ENCODE measurements at places on chromosomes 4 and X.

- no peak for DNase-seq
These were observed 834.0 kb downstream of the C4orf33 start for GRCh38 chr4:129929984-129930383.

- DNase-seq: no peak
These were observed 145.5 kb upstream of the MAMLD1 start for GRCh38 chrX:150217609-150218008.

DNA sequence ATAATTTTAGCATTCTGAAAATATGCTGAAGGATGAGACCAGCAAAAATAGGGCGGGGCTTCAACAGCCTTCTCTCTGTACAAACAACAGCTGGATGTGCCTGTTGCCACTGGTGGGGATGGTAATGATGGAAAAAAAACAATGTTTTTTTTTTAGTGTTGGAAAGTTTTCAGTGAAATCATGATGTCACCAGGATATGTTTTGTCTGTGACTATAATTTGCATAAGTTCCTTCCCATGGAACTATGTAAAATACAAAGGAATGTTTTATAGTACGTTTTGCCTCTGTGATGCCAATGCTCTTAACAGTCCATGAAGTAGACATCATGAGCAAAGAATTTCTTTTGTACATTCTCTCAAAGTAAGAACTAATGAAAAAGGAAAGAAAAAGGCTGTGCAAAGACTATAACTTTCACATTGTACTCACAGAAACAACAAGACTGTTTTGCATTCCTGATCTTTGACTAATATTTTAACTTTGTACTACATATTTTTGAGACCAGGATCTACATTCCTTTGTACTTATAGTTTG lies 589.7 kb downstream of the SPRY1 start:
- DNase-seq: no peak

- no peak for DNase-seq
These were observed 681.9 kb upstream of the HS3ST1 start for GRCh38 chr4:12110627-12111026.

GRCh38 chr4:61520166-61520565 lies 320.0 kb downstream of the ADGRL3 start:
- no peak for DNase-seq

DNA sequence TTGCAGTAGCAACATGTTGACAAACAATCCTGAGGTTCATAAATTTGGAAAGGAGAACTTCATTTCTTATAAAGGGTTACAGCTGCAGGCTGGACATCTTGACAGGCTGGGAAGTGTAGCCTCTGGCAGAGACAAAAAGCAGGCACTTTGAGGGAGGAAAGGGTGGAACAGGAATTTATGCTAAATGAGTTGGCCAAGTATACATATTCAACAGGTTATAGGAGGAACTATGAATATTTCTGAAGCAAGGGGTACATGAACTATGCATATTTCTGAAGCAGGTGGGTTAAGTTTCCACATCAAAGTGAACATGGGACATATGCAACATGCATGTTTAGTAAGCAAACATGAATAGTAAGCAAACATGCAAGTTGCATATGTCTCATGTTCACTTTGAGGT lies 1.6 kb upstream of the ANTXR2 start:
- DNase-seq: no peak

GRCh38 chr4:102506523-102506922 lies 5.4 kb downstream of the NFKB1 start:
- DNase-seq: no peak

GRCh38 chrX:47743504-47743903 lies 84.5 kb upstream of the UXT start:
- no peak for DNase-seq

GRCh38 chrX:29241809-29242208 lies 654.6 kb downstream of the IL1RAPL1 start:
- DNase-seq: no peak

DNA sequence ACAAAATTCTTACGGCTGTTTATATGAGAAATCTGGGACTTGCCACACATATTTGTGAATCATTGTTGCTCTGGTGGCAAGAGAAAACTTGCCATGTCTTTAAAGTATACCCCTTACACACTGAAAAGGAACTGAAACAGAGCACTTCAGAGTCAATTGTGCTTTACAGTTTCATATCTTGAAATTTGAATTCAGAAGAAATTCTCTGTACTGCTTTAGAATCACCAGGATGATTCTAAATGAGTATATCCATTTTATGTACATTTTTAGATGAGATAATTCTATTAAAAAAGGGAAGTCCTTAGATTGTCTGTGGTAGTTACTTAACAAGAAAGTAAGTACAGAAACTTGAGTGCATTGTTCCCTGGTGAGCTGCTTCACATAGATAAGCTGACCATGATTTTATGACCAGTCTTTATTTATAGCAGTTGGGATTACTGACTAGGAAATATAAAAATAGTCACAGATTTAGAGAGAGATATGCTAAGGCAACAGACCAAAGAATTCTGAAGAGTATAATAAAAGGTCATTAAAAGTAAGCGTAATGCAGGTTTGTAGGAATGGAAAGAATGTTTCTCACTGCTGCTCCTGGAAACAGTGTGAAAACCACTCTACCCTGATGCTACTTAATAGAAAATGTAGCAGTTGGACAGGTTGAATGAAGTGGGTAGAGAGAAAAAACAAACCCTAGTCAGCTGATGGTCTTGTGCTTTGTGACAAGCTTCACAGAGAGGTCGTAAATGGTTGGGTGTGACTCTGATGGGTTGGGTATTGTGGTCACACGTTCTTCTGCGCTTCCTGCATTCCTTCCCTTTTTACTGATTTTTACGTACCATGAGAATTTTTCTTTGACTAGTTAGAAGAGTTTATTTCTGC lies 41.0 kb downstream of the FNIP2 start:
- DNase-seq: peak; percentile 68

GRCh38 chr4:145679520-145679919 lies 426 bp upstream of the C4orf51 start:
- DNase-seq: no peak

GRCh38 chr4:8317474-8317873 lies 47.9 kb downstream of the HTRA3 start:
- DNase-seq: no peak

DNA sequence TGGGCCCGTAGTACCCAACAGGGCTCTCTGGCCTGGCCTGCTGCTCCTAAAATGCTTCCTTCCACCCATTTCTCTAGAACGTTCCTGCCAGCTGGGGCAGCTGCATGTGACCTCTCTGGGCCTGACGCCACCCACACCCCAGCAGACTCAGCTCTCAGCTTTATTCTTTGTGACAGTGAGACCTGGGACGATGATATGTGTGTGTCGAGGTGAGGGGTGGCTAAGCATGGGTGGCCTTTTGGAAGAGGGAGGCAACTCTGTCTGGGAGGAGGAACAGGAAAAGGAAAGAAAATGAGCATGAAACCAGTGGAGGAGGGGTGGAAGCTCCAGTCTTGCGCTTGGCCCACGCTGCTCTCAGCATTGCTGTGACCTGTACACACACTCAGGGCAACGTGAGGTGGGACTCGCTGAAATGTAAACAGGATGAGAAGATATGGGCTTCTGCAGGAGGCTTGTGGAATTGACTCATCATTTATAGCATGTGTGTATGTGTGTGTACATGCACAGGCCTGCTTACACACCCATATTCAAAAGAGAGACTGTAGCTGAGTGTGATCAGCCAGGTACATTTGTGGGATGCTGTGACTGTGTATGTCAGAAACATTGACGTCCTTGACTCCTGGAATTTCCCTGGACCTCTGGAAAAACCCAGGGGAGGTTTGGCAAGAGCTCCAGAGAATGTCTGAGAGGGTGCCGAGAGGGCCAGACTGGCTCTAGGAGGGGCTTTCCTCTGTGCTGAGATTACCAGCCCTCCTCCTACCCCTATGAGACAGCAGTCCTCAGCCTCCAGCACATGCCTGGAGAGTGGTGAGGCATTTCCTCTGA lies 137.9 kb downstream of the PJA1 start:
- DNase-seq: no peak

DNA sequence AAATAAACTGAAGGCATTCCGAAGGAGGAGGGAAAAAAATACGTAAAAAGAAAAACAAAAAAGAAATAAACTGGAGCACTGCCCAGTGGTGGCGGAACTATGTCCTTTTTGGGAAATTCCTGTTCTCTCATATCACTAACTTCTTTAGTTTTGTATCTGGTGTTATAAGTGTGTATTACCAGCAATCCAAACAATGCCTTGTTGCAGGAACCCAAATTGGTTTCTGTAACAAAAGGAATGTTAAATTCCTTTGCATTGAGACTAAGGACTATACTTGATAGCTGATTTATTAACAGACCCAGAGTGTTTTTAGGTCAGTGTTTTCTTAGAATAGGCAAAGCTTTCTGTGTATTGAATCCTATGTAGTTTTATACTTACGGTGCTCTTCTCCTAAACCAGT lies 6.6 kb downstream of the CCNG2 start:
- DNase-seq: no peak

- no peak for DNase-seq
These were observed 175.0 kb downstream of the PPP3CA start for GRCh38 chr4:101172369-101172768.

DNA sequence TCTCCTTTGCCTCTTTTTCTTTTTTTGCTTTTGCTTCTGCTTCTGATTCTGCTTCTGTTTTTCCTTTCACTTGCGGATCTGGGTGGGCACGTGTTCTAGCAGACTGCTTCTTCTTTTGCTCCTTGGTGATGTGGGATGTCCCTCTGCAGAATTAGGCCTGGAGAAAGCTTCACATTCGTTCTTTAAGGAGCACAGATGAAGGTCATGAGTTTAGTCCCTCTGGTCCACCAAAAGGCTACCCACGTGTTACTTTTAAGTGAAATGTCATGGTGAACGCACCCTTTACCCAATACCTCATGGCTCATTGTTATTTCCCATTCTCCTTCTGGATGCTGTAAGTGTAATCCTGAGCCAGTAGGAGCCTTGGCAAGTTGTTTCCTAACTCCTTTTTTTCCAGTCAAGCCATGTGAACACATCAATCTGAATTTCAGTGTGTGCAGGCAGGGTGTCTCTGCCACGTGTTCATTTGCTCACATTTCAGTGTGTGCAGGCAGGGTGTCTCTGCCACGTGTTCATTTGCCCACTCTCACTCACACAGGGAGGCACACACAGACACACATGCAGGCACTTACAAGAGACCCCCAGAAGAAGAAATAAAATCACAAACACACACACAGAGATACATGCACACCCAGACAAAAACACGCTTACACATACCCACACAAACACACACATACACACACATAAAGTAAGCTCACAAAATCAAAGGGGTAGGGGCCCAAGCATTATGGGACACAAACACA lies 36.9 kb downstream of the NBDY start:
- no peak for DNase-seq

DNA sequence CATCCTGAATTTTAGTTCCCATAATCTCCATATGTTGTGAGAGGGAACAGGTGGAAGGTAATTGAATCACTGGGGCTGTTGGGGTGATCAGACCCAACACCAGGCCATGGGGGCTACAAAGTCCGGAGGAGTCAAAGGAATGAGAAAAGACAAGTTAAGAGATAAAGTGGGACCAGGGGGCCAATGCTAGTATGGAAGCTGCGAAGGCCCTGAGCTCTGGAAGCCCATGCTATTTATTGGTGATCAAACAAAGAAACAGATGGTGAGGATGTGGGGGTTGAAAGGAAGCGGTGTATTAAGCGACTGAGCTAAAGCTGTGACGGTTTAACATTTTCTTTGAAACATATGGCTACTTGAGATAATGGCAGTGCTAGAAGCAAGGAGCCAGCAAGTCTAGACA lies 132.8 kb downstream of the PDGFC start:
- no peak for DNase-seq

DNA sequence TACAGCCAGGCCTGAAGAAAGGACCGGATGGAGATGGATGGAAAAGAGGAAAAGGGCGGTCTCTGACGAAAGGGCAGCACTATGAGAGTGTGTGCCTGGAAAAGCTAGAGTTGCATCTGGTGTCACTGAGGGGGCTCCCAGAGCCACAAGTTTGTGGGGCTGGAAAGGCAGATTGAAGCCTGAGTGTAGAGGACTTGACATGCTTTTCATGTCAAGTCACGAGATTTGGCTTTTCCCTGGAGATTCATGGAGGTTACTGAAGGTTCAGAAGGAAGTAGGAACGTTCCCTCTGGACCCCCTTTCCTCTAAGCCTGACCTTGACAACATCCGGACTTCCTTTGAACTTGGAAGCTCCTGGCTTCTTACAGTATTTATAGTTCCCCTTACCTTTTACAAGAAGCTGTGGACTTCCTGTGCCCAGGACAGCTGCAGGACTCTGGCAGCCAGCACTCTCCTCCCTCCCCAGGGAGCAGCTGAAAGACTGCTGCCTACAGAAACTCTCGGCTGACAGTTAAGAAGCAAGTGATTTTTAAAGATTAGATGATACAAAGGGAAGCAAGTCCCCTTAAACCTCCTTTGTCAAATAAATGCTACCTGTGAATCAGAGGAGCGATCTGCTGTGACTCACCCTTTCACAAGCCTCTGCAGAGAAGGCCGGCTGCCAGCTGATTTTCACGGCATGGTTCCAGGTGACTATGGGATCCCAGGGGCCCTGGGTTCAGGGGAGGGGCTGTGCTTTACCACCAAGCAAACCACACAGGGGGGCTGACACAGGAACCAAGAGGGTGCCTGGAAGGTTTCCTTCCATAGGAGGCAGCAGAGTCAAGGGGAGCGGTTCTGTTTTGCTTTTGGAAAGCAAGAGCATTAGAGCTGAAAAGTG lies 72.9 kb upstream of the STIM2 start:
- DNase-seq: peak; percentile 32

- no peak for DNase-seq
These were observed 187.1 kb upstream of the C1QTNF7 start for GRCh38 chr4:15240764-15241163.

GRCh38 chrX:139222511-139223200 lies 307.9 kb upstream of the F9 start:
- no peak for DNase-seq

Data from CD4-positive, alpha-beta T cell (primary cell).